ENCODE measurements at places on chromosomes 7 and 10. TPM values are rescaled to one million over a fixed set of nuclear protein-coding genes. Genes with fewer than 3 reads are reported as not detected.

The AQP1 gene
- 352 TPM for total RNA-seq

The POR gene
- total RNA-seq = 128 TPM

The MOGAT3 gene
- total RNA-seq = not detected

The NAT16 gene
- not detected for total RNA-seq

The CXCL12 gene
- total RNA-seq = 213 TPM

The C10orf71 gene
- 54.1 TPM for total RNA-seq

The CTTNBP2 gene
- 7.0 TPM for total RNA-seq

The TRPV5 gene
- not detected for total RNA-seq

The ZCCHC24 gene
- 56.6 TPM for total RNA-seq

The PNLIPRP3 gene
- not detected for total RNA-seq

The FFAR4 gene
- 1.4 TPM for total RNA-seq

Data from left cardiac atrium (tissue), 4 donors.